Vein endothelial cell (primary cell): ENCODE measurements at places on chromosomes 5 and 9. TPM values are rescaled to one million over a fixed set of nuclear protein-coding genes. Genes with fewer than 3 reads are reported as not detected.

The PCDHA7 gene
- 0.19 and 0.33 TPM in 2 replicates for total RNA-seq

The MARCOL gene
- total RNA-seq, result not detected in 2 replicates

The HK3 gene
- total RNA-seq, result under 0.01 and 0.10 TPM in 2 replicates

The PCDHGB7 gene
- total RNA-seq, result 10.9 and 15.7 TPM in 2 replicates

The GMCL2 gene
- total RNA-seq, result under 0.01 TPM in 1 of 2 replicates, not detected in the other

The ADGRD2 gene
- total RNA-seq, result not detected in 2 replicates

The RANBP3L gene
- total RNA-seq, result not detected in 2 replicates

The PHYKPL gene
- 34.5 and 40.5 TPM in 2 replicates for total RNA-seq

The PGGT1B gene
- 14.0 and 21.0 TPM in 2 replicates for total RNA-seq

The SARDH gene
- total RNA-seq, result 0.33 and 0.67 TPM in 2 replicates

The ANKRD18B gene
- total RNA-seq, result 2.0 and 5.7 TPM in 2 replicates

The SPATA31E1 gene
- total RNA-seq, result not detected in 2 replicates

The LMBRD2 gene
- 5.9 and 6.6 TPM in 2 replicates for total RNA-seq

The COL5A1 gene
- total RNA-seq, result 44.7 and 91.1 TPM in 2 replicates

The IL11RA gene
- total RNA-seq, result 7.8 and 12.4 TPM in 2 replicates

The RGS7BP gene
- 0.65 and 1.6 TPM in 2 replicates for total RNA-seq

The WWC1 gene
- total RNA-seq, result 0.48 TPM in 1 of 2 replicates, not detected in the other

The MUSK gene
- not detected in 2 replicates for total RNA-seq

The ZDHHC12 gene
- 39.0 and 46.1 TPM in 2 replicates for total RNA-seq

The QSOX2 gene
- total RNA-seq, result 14.4 and 15.1 TPM in 2 replicates

The IRX1 gene
- total RNA-seq, result not detected in 2 replicates

The ANKS6 gene
- total RNA-seq, result 11.8 and 21.2 TPM in 2 replicates

The BHMT gene
- not detected in 2 replicates for total RNA-seq

The CATSPER3 gene
- under 0.01 TPM in 1 of 2 replicates, not detected in the other for total RNA-seq

The PITX1 gene
- 0.10 TPM in 1 of 2 replicates, not detected in the other for total RNA-seq

The STING1 gene
- 56.9 and 67.3 TPM in 2 replicates for total RNA-seq

The TRIM14 gene
- total RNA-seq, result 2.3 and 2.9 TPM in 2 replicates

The PCDHB11 gene
- total RNA-seq, result 0.57 and 0.65 TPM in 2 replicates

The HTR4 gene
- total RNA-seq, result 0.10 TPM in 1 of 2 replicates, not detected in the other

The GRIN3A gene
- not detected in 2 replicates for total RNA-seq

The PCDHA9 gene
- under 0.01 TPM in 2 replicates for total RNA-seq

The SCGB3A2 gene
- not detected in 2 replicates for total RNA-seq

The CHSY3 gene
- total RNA-seq, result 1.3 and 2.5 TPM in 2 replicates

The ADAMTS12 gene
- 0.19 and 0.65 TPM in 2 replicates for total RNA-seq

The ARHGEF37 gene
- total RNA-seq, result 11.0 and 16.7 TPM in 2 replicates

The AQP7 gene
- 0.19 TPM in 1 of 2 replicates, not detected in the other for total RNA-seq

The NTRK2 gene
- under 0.01 and 0.10 TPM in 2 replicates for total RNA-seq

The OTP gene
- total RNA-seq, result not detected in 2 replicates

The PKD2L2 gene
- total RNA-seq, result 0.10 TPM in 1 of 2 replicates, not detected in the other

The PRRX2 gene
- total RNA-seq, result 0.38 TPM in 1 of 2 replicates, not detected in the other

The PCDHB15 gene
- total RNA-seq, result 0.98 and 1.1 TPM in 2 replicates

The CDX1 gene
- not detected in 2 replicates for total RNA-seq

The NXNL2 gene
- not detected in 2 replicates for total RNA-seq

The SLC25A2 gene
- total RNA-seq, result 0.48 TPM in 1 of 2 replicates, not detected in the other

The STPG3 gene
- total RNA-seq, result not detected in 2 replicates
